ENCODE measurements at places on chromosomes 2 and 18. TPM values are rescaled to one million over a fixed set of nuclear protein-coding genes. Genes with fewer than 3 reads are reported as not detected.

HNMT gene
- 2.6 TPM for polyA plus RNA-seq

CDK5R2 gene
- polyA plus RNA-seq, result 44.3 TPM

COL4A4 gene
- polyA plus RNA-seq, result 0.63 TPM

ATAD2B gene
- 1.6 TPM for polyA plus RNA-seq

CFAP65 gene
- 0.61 TPM for polyA plus RNA-seq

C1QL2 gene
- 5.2 TPM for polyA plus RNA-seq

HOXD8 gene
- polyA plus RNA-seq, result 10.0 TPM
